Activated CD8-positive, alpha-beta memory T cell treated with anti-CD3 and anti-CD28 coated beads for 1 hour (primary cell): ENCODE measurements at places on chromosomes 16 and 17.

DNA sequence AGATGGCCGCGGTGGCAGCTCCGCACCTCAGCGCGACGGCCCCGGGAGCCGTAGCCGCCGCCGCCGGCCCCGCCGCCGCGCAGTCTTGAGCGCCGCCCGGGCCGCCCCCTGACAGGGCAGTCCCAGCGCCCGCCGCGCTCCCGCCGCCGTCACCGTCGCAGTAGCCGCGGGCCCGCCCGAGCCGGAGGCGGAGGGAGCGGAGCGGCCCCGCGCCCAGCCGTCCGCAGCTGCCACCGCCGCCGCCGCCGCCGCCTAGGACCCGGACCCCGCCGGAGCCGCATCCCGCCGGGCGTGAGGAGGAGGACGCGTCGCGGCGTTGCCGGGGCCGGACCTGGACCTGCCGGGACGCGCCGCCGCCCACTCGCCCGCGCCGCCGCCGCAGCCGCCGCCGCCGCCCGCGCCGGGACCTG is 218 bp downstream of the TNRC6C start:
- no peak for DNase-seq

DNA sequence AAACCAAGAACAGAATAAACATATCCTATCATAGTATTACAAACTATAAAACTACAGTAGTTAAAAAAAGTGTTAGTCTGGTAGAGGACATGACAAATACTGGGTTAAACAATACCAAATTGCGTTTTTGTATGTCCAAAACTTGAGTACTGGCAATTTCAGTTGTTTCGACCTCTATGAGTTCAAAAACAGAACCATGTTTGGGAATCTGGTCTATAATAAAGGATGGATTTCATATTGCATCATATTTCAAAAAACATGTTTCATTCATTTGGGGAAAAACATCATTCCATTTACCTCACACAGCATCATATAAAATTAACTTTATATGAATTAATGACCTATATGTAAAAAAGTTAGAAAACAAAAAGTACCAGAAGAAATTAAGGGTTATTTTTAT is 81.8 kb downstream of the TRIM37 start:
- DNase-seq, result no peak

DNA sequence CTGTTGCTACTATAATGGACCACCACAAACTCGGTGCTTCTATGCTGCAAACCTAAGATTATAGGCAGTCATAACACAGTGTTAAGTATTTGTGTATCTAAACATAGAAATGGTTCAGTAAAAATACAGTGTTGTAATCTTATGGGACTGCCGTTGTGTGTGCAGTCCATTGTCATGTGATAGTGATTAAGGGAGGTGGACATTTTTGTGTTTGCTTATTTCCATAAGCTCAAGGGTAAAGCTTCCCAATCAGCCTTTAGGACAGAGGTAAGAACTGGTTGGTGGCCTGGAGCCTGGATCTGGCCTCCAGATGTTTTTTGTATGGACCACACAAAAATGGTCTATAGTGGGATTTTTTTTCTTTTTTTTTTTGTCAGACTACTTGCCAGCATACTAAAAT is 29.9 kb downstream of the WWOX start:
- DNase-seq, result no peak

GRCh38 chr16:84438971-84439696 is 65.3 kb downstream of the MEAK7 start:
- no peak for DNase-seq

DNA sequence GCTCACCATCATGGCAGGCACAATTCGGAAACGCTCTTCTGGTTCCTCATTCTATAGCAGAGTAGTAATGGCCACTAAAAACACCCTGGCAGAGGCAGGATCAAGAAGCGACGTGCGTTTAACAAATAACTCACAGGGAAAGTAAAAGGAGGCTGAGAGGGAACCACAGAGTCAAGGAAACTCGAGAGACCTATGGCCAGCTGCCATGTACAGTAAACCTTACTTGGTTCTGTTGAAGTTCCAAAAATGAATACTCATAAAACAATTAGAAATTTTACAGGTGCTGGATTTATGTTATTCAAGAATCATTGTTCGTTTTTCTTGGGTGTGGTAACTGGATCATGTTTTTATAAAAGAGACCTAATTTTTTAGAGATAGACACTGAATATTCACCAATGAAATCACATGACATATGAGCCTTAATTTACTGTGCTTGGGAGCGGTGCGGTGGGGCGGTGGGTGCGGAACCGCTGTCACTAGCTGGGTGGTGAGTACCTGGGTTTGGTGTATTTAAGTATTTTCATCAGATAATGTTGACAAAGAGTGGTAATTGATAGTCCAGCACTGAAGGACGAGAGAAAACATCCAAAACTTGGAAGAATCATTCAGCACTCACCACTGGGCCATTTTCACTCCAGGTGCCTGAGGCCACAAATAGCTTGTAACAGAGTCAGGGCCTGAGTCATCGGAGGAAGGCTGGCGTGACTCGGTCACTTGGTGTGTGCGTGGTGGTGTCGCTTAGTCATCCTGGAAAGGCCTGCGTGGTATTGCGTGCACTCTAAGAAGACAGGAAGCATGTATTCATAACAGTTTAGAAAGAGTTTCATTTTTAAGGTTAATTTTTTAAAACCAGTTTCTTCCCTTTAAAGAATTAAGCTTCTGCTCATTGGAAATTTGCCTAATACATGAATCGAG is 135.4 kb upstream of the CHMP6 start:
- DNase-seq, result peak; percentile 52

- DNase-seq, result no peak
Observed at GRCh38 chr17:74514632-74515334, 16.5 kb downstream of the CD300LB start.

DNA sequence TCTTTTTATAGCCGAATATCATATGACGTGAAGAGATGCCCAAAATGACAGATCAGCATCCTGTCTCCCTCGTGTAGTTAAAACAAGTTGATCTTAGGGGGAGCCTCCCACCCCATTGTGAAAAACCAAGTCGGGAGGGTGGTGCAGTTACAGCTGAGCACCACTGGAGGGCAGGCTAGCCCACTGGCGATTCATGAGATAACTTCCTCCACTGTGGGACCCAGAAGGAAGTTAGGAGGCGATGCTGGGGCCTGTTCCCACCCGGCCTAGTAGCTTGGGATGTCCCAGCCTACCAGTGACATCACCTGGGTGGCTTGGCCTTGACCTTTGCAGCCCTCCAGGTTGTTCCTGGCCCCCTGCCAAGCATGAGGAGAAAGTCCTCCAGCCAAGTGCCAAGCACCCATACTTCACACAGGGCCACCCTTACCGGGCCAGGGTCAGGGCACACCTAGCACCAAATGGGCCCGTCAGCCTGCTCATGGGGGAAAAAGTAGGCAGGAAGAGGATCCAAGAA is 8.1 kb upstream of the CPNE2 start:
- peak; percentile 44 for DNase-seq

DNA sequence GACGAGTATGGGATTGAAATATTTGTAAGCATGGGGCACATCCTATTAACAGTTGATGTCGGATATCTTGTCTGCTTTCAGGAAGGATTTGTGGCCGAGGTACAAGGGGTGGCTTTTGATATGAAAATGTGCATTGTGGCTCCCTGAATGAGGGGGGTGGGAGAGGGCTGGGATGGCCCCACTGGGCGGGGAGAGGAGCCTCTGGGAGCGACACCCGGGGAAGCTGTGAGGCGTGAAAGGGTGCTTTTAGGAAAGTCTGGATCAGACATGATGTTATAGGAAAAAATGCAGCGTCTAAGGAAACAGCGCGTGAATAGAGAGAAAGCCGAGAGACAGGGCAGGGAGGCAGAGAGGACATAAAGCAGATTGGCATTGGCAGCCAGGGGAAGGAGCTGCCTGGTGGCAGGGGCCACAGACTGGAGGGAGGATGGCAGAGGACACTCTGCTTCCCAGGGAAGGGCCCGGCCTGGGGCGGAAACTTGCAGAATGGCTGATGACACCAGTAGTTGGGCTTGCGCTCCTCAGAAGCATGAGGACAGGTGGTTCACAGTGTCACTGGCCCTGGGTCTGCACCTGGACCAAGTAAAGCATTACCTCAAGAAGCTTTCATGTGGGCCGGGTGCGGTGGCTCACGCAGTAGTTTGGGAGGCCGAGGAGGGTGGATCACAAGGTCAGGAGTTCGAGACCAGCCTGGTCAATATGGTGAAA is 95.7 kb downstream of the NTN1 start:
- no peak for DNase-seq

DNA sequence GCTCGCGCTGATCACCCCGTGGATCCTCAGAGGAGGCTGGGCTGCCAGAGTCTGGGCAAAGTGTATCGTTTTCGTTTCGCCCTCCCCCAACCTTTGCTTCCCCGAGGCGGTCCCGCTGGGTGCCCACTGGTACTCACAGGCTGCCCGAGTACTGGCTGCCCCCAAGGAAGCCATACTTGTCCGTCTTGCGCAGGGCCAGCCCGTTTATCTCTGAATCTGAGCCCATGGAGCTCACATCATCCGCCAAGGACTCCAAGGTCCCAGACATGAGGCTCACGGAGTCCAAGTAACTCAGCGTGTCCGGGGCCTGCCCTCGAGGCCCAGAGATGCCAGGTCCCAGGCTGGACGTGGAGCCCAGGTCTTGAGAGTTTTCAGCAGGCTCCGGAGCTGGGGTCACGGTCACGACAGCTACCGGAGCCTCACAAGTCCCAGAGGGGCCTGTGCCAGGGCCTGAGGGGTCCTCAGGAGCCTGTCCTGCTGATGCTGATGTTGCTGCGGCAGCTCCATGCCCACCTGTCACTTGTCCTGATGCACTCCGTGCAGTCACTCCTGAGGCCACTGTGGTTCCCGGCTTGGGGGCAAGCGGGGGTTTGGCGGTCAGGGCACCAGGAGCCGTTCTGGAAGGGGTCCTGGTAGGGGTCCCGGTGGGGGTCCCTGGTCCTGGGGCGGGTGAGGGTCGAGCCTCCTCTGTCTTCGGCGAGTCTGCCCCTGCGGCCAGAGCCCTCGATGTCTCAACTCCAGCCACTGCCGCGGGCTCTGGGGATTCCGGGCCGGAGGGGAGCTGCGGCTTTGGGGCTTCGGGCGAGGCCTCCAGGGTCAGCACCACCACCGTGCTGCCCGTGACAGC is 980 bp downstream of the TBC1D10B start:
- no peak for DNase-seq

GRCh38 chr17:42122371-42123303 is at the start of gene HSPB9:
Gene HSPB9, plus strand, starts transcription at chr17:42122804. Its CDS starts 47 bp downstream, at chr17:42122851.
- DNase-seq, result no peak

DNA sequence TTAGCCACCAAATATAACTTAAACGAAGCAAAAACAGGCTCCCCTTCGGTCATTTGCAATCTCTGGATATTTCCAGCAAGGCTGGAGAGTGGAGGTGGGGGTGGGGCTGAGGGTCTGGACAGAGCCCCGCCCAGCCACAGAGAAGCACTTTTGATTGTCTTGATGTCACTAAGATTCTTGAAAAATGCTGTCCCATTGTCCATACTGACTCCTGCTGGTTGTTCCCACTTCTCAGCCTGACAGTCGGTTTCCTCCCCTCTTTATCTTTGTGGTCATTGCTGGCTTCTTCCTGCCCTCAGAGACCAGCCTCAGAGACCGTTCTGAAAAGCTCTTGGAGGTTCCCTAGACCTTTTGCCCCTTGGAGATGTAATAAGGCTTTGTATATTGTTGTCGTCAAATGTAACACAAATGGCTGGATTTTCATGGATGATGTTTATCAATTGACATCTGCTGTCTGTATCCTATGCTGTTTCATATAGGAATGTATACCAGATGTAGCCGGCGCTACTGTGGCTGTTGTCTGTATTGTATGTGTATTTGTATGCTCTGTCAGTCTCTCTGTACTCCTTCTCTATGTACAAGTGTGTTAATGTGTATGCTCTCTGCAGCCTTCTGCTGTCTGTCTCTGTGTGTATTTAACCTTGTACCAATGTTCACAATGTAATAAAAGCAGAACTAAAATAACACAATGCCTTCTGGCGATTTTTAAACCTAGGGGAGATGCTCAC is 94.8 kb upstream of the DNAH9 start:
- no peak for DNase-seq

DNA sequence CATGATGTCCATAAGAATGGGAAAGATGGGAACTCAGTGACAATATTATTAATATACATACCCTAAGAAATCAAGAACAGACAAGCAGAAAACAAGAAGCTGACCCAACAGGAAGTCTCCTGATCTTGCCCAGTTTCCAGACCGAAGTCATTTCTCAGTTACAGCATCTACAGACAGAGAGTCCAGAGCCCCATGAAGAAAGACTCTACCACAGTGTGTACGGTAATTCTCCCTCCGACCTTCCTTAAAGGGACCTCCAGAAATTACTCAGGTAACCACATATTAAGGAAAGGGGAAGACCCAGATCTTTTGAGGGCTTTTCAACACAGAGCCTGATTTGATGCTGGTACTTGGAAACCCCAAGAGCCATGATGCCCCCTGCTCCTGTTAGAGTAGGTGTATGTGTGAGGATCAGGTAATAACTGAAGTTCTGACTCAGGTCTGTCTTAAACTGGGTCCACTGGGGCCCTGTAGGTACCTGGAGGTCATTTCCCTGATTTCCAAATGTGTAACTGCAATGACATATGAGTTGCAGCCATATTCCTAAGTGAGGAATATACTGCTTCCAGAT is 132.4 kb downstream of the ABCA8 start:
- DNase-seq, result no peak

- peak; percentile 8 for DNase-seq
Observed at GRCh38 chr16:55257966-55258613, 65.9 kb upstream of the IRX6 start.

DNA sequence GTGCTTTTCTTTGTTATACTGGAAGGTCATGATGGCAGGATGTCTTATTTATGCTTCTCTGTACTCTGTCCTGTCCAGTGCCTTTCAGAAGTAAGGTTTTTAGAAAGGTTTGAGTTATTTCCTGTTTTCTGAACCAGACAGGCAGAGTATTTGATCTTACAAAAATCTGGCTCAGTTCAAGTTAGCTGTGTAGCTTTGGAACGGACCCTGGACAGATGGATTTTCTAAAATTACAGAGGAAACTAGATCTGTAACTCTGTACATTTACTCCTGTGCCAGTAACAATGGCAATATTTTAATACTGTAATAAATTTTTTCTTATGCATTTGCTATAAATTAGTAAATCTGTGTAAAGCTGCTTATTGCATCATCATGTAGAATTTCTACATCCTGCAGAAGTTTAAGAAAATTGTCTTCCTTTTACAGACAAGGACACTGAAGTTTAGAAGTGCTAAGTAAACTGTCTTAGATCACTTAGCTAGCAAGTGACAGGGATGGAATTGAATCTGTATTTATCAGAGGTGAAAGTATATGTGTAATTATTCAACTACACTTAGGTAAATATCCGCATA is 347.6 kb downstream of the WWOX start:
- no peak for DNase-seq

GRCh38 chr16:80253741-80254140 is 287.1 kb upstream of the DYNLRB2 start:
- DNase-seq, result no peak

- no peak for DNase-seq
Observed at GRCh38 chr16:66326991-66327513, 39.4 kb upstream of the CDH5 start.

GRCh38 chr16:15491411-15491810 is 57.0 kb downstream of the BMERB1 start:
- no peak for DNase-seq
